ENCODE measurements at places on chromosomes 6 and 20.

- DNase-seq: no peak
Measured at GRCh38 chr6:168284187-168284586, 35.4 kb downstream of the DACT2 start.

GRCh38 chr6:15523679-15524630 is 138.9 kb downstream of the DTNBP1 start:
- DNase-seq: no peak

- DNase-seq: no peak
Measured at GRCh38 chr6:22473991-22474682, 95.2 kb upstream of the HDGFL1 start.

DNA sequence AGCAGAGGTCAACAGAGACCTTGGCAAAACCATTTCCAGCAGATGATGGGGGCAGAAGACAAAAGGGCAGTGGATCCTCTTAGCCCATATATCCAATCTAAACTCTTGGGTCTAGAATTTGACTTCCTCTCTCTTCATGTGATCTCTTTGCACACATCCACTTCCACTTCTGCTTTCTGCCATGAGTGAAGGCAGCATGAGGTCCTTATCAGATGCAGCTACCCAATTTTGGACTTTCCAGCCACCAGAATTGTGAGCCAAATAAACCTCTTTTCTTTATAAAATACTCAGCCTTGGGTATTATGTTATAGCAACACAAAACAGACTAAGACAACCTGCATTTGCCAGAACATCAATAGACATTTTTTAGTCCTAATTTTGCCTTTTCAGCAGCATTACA is 191.6 kb downstream of the ADAT2 start:
- DNase-seq: no peak

All from NCI-H1436 (cell line).